Activated T-cell treated with anti-CD3 and anti-CD28 coated beads, Interleukin-2, amount 50 U/mL, for 72 hours (primary cell): ENCODE measurements at places on chromosomes 12 and 14. TPM values are rescaled to one million over a fixed set of nuclear protein-coding genes. Genes with fewer than 3 reads are reported as not detected.

GRCh38 chr12:124053851-124054250, 80.8 kb downstream of the ZNF664 start:
- H3K36me3 ChIP-seq = peaks cover 3% of the 10 kb centered on the region
- no peaks in the 10 kb centered on the region for H3K4me1 ChIP-seq
- H3K27ac ChIP-seq = no peak overlapping the region

DNA sequence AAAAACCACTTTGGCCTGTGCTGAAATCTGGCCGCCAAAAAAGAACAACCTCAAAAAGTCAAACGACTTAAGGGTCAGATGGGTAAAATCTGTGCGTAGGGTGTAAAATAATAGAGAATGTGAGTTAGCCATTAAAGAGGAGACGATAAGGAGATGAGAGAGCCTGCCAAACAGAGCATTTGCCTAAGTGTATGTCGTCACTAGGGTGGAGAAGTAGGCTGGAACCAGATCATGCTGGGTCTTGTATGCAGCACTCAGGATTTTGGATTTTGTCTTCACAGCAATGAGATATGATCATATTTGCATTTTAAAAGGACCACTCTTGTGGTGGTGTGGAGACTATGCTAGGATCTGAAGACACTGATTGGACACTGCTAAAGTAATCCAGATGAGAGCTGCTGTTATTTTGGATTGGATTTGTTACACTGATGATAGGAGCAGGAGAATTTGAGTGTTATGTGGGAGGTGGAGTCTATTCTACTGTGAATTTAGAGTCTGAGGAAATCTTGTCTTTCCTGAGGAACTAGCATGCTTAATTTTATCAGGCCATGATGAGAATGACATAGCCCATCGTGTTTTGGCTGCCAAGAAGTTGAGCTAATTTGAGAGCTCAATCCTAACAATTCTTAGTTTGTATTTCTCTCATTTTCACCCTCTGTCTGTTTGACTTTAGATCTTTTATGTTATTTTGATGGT, 24.8 kb upstream of the DBX2 start:
- no peak for DNase-seq
- no peak overlapping the region for H3K27ac ChIP-seq
- no peaks in the 10 kb centered on the region for H3K36me3 ChIP-seq
- no peak overlapping the region for H3K4me3 ChIP-seq

The OR11H7 gene
- not detected for total RNA-seq

The HELB gene
- total RNA-seq = 29.7 TPM
